ENCODE measurements at places on chromosomes 5 and 9. TPM values are rescaled to one million over a fixed set of nuclear protein-coding genes. Genes with fewer than 3 reads are reported as not detected.
A peak's percentile ranks its signal among the peaks of the same experiment; 100 is the strongest.

GRCh38 chr5:84688566-84688965 lies 303.9 kb upstream of the EDIL3 start:
- peak overlapping the region; percentile 33 for H3K4me3 ChIP-seq
- H3K27ac ChIP-seq: peak overlapping the region; percentile 75
- DNase-seq: peak; percentile 78
- H3K4me1 ChIP-seq: peaks cover 6% of the 10 kb centered on the region
- no peaks in the 10 kb centered on the region for H3K36me3 ChIP-seq
- H3K27me3 ChIP-seq: no peaks in the 10 kb centered on the region

DNA sequence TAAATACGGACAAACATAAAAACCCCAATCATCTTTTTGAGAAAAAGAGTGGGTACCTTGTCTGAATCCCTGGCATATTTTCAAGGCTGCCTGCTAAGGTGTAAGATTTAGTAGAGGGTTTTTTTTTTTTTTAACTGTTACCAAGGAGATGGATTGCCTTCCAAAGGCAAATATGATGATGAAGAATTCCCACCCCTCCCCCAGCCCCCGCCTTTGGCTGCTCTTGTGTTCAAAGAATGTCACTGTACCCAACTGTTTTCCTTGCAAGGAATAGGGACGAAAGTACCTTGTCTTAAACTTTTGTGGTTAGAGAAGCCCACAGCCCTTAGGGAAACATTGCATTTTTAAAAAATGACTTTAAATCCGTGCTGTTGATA lies 31.3 kb downstream of the ARHGAP26 start:
- no peak overlapping the region for H3K4me3 ChIP-seq
- DNase-seq: no peak
- H3K4me1 ChIP-seq: no peaks in the 10 kb centered on the region

Gene CNTNAP3B
- 15.0 TPM for total RNA-seq

- no peaks in the 10 kb centered on the region for H3K36me3 ChIP-seq
- H3K27ac ChIP-seq: no peak overlapping the region
- no peak for DNase-seq
- H3K4me3 ChIP-seq: no peak overlapping the region
These were observed 53.5 kb upstream of the GARNL3 start for GRCh38 chr9:127210851-127211730.

Gene TAS2R1
- not detected for total RNA-seq

- H3K4me1 ChIP-seq: no peaks in the 10 kb centered on the region
- no peak for DNase-seq
- H3K27me3 ChIP-seq: peaks cover 10% of the 10 kb centered on the region
These were observed 255.6 kb upstream of the MPDZ start for GRCh38 chr9:13535141-13535540.

Data from osteoblast (primary cell).